ENCODE measurements at places on chromosomes 1 and 21.
A peak's percentile ranks its signal among the peaks of the same experiment; 100 is the strongest.

- DNase-seq = no peak
These were observed 17.8 kb upstream of the OTUD7B start for GRCh38 chr1:150028322-150028721.

- DNase-seq = no peak
These were observed 23.6 kb upstream of the PKP1 start for GRCh38 chr1:201259476-201260235.

DNA sequence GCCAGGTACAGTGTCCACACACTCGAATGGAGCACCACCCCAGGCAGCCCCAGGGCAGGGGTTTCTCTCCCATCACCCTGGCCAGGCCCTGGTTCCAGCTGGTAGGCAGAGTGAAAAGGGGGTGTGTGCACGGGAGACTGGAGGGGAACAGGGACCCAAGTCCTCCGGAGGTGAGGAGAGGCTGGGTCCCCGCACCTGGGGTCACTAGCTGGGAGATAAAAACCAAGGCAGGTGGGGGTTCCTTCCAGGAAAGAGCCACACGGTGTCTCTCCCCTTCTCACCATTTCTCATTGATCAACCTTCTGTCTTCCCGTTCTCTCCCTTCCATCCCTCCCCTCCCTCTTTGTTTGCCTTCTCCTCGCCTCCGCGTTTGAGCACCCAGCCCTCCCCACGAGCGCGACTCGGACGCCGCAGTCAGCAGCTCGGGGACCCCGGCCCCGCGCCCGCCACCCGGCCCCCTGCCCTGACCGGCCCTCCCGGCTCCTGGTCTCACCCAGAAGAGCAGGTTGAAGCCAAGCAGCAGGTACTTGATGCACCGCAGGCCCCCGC lies 358 bp downstream of the TSPAN2 start:
- no peak for DNase-seq

GRCh38 chr1:40774266-40774998 lies 9.2 kb upstream of the KCNQ4 start:
- peak; percentile 39 for DNase-seq

GRCh38 chr1:117574161-117574835 lies 31.6 kb upstream of the TENT5C start:
- DNase-seq = no peak

- no peak for DNase-seq
These were observed 28.7 kb downstream of the KHDRBS1 start for GRCh38 chr1:32042330-32042729.

DNA sequence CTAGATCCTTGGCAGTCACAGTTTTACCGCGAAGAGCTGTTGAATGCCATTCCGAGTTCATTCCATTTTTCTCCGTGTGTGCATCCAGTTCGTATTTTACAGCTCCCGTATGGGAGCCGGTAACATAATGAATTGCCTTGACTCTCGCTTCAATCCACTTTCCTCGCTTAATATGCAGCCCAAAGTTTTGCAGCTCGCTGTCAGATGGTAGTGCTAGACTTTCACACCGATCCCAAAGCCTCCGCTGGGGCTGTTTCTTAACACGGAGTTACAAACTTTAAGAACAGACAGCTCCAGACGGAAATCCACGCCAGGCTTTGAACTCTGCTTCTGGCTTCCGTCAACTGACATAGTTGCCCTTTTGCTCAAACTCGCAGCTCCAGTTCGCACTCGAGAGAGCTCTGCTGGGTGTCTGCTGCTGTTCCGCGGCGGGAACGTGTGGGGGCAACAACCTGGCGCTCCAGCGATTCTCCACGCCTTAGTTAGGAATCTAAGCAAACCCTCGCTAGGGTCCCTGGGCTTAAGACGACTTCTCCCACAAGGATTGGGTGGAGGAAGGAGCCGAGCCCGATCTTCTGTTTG lies 3.5 kb upstream of the ARID1A start:
- DNase-seq = peak; percentile 61

DNA sequence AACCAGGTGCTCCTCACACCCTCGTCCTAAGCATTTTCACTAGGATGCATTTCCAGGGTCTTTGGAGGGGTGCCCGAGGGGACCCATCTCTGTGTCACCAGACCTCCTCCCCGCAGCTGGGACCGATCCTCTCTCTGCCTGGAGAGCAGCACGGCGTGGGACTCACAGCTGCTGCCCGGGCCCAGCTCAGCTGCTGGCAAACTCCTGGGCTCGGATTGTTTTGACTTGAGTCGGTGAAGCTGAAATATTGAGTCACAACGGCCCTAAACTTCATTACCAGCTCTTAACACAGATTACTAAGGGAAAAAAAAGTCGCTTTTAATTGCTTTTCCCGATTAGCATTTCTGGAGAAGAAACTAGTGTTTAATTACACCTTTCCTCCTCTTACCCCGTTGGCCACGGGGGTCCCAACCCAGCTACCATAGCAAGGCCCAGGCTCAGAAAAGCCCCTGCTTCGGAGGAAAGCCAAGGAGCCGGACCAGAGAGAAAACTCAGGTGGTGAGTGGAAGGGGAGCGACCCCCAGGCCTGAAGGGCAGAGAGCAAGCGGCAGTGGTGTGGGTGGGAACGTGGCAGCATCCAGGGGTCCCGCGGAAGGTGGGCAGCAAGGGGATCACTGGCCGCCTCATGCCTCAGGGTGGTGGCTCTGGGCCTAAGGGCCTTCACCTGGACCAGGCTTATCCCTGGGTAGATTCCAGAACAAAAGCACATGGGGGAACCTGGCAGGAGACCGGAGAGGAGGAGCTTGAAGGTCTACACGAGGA lies 41.7 kb downstream of the CASZ1 start:
- DNase-seq = no peak

DNA sequence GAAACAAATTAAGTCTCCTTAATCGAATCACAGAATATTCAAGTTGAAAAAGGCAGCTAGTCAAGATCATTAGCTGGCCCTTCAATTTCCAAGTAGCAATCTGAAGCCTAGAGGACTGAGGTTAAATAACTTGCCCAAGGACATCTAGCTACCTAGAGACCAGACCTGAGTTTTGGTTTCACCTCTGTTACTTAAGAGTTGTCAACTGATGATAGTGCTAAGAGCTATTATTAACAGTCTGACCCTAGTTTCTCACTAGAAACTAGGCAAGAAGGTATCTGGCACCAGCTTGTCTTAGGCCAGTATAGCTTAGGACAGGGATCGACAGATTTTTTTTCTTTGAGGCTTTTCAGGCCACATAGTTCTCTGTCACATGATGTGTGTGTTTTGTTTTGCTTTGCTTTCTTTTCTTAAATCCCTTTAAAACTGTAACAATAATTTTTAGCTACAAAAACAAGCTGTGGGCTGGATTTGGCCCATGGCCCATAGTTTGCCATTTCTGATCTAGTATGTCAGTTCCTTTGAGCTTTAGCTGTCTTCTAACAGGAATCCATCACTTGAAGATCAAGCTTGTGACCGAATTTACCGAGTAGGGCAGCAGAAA lies 23.2 kb downstream of the TRIM45 start:
- no peak for DNase-seq

DNA sequence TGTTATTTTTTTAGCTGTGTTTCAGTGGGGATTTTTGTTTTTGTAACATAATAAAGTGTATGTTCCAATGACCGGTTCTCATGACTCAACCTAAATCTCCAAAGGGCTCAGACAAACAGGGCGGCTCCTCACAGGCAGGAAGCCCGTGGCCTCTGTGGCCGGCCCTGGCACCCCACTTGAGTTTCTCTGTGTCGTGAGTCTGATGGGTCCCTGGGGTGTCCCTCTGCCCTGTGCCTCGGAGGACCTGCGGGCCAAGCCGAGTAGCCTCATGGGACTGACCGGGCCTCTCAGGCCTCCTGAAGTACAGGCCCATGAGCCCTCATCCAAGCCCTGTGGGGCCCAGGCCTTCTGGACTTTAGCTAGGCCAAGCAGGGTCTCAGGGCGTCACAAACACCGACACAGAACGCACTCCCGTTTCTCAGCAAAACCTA lies 16.1 kb upstream of the CCDC27 start:
- no peak for DNase-seq

DNA sequence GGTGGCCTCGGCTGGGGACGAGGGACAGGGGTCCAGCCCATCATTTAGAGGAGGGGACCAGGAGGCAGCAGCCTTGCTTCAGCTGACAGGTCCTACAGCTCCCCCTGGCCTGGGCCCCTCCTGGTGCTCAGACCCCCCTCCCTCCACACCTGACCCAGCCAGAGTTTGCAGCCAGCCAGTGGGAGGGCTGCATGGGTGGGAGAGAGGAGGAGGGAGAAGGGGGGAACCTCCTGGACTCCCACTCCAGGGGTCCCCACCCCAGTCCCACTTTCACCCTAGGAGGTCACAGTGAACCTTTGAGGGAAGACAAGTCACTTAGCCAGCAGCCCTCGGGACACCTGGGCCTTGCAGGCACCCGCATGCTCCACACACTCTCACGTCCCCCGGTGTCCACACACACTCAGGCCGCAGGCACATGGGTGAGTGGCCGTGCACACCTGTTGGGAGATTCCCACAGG lies 108.9 kb upstream of the ZBTB40 start:
- no peak for DNase-seq

DNA sequence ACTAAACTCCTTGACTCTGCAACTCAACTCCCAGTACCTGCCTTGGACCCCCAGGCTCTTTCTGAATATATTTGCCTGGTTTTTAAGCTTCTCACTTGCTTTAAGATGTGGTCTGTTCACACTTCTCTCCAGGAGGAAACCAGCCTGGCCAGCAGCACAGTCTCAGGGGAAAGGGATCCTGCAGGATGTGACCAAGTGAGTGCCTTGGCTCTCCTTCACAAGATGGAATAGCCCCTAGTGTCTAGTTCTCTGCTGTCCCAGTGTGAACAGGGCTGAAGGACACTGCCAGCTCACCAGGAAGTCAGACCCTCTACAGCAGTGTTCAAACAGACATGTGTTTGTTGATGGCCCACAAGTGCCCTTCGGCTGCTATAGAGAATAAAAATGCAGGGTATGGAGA lies 32.9 kb downstream of the CD244 start:
- no peak for DNase-seq

GRCh38 chr1:23376890-23377811 lies 7.5 kb upstream of the ZNF436 start:
- no peak for DNase-seq

DNA sequence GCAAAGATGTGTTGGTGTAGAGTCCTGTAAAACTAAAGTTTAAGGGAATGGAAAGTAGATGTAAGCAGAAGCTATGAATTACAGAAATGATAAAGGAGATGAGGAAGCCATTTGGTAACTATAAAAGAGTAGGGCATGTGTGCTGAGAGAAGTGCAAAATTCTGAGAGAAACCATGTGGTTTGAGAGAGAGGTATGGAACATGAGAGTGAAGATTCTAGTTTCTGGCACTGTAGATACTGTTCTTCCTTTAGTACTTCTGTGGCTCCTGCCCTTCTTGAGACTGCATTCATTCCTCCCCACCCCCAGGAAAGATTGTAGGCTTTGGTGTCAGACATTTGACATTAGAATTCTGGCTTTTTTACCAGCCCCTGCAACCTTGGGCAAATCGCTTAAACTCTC lies 15.4 kb downstream of the RALGPS2 start:
- no peak for DNase-seq

GRCh38 chr1:228849011-228849541 lies 113.8 kb downstream of the RHOU start:
- DNase-seq = no peak

DNA sequence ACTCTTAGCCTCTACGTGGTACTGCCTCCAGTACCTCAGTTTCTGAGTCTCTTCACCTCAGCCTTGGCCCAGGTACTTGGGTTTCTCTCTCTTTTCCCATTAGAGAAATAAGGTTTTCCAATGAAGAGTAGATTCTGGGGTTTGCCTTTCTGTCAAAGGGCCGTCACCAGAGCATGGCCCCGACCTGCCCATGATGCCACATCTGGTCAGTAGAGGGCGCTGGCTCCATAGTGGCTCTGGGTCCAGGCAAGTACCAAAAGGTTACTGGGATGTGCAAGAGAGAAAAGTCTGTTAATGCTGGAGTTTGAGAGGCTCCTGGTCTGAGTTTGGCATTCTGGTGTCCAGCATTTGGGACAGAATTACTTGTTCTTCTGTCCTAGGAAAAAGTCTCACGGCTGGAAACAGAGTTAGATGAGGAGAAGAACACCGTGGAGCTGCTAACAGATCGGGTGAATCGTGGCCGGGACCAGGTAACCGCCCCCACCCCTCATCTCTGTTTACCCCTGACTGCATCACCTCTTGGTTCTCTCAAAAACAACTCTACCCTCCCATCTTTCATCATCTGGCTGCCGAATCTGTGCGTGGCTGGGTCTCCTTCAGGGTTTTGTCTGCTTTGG lies 5.3 kb upstream of the TUFT1 start:
- DNase-seq = peak; percentile 56

DNA sequence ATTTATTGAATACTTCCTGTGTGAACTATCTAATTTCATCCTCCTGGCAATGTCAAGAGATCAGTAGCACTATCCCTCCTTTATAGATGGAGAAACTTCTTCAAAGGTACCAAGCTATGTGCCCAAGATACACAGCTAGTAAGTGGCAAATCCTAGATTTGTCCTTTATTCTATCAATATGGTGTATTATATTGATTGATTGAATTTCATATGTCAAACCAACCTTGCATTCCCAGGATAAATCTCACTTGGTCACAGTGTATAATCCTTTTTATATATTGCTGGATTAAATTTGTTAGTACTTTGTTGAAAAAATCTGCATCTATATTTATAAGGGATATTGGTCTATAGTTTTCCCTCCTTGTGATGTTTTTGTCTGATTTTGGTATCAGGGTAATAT lies 48.8 kb upstream of the TMEM51 start:
- no peak for DNase-seq

- DNase-seq = no peak
These were observed 2.9 kb downstream of the MPL start for GRCh38 chr1:43340559-43340958.

DNA sequence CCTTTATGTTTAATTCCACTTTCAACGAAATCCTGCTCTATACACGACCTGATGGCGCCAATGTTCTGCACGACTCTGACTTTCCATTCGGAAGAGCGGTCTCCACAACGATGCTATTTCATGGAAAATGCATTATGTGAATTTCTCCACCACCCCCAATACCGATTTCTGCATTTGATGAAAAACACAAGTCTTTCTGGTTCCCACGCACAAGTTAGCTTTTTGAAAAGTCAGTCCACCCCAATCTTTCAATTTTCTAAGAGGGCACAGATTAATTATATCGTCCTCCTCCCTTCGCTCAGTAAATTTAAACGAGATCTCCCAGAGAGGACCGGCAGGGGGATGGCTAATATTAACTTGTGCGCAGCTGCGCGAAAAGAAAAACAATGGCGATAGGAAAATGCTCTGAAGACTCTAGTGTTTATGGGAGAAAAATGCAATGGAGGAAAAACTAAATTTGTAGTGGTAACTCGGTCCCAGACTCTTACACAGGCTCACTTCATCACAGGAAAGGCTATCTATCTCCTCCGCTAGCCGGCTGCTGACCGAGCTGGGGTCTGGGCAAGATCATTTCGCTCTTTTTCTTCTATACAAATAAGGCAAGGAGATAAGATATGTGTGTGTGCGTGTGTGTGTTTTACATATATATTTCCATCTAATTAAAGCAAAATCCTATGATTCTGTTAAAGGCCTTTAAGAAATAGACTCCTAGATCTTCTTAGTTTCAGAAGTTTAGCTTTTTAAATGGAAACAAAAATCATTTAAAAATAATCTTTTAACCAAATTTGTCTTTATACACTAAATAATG lies 1.2 kb upstream of the LHX8 start:
- DNase-seq = no peak

- DNase-seq = no peak
These were observed 65.8 kb downstream of the AK5 start for GRCh38 chr1:77347646-77348045.

- DNase-seq = no peak
These were observed 1.5 kb downstream of the RPS6KA1 start for GRCh38 chr1:26530895-26531598.
